ENCODE measurements at places on chromosomes 2 and 18.

DNA sequence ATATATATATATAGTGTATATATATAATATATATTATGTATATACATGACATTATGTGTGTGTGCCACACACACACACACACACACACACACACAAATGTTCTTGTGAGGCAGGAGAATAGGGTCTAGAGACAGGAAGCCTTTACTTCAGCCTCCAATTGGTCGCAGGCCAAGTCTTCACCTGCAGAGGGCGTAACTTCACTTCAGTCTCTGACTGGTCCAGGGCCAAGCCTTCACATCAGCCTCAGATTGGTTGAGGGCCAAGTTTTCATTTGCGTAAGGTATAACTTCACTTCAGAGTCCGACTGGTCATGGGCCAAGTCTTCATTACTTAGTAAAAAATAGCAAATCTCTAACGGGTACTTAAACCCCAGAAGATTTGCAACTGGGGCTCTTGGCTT lies 13.2 kb upstream of the SS18 start:
- no peak for DNase-seq

- DNase-seq = no peak
These were observed 67.8 kb downstream of the ASB1 start for GRCh38 chr2:238494573-238494961.

DNA sequence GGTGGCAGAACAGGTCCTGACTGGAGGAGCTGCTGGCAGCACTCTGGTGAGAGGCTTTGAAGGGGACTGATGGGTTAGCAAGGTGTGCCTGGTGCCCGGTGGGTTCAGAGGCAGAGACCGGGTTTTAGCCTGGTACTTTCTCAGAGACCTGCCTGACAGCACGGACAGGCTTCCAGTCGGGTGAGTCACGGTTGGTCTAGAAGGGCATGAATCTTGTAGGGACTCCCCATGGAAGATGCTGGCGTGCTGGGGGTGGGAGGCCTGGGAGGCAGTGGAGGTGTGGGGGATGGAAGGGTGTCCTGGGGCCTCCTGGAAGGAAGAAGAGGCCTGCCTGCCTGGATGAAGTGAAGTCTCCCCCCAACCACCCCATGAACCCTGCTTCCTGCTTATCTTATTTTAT lies 52.6 kb downstream of the ACKR3 start:
- no peak for DNase-seq

- DNase-seq = no peak
These were observed 182.5 kb downstream of the TMX3 start for GRCh38 chr18:68532328-68532885.

GRCh38 chr2:101790416-101790815 lies 92.9 kb downstream of the MAP4K4 start:
- no peak for DNase-seq

DNA sequence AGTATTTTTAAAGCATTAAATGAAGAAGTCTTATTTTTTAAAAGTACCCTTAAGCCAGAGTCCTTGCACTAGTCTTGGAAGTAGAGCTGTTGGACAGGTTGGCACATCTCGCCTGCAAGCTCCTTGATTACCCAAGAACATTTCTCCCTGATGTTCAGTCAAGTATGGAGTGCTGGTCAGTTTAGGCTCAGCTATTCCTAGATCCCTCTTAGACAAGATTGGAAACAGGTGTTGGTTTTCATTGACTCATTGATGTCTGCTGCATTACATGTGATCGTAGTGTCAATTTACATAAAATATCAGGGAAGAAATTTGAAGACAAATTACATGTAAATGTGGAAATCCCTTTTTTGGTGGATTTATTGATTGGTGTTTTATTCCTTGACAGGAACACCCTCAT lies 170.4 kb downstream of the ZNF407 start:
- no peak for DNase-seq

DNA sequence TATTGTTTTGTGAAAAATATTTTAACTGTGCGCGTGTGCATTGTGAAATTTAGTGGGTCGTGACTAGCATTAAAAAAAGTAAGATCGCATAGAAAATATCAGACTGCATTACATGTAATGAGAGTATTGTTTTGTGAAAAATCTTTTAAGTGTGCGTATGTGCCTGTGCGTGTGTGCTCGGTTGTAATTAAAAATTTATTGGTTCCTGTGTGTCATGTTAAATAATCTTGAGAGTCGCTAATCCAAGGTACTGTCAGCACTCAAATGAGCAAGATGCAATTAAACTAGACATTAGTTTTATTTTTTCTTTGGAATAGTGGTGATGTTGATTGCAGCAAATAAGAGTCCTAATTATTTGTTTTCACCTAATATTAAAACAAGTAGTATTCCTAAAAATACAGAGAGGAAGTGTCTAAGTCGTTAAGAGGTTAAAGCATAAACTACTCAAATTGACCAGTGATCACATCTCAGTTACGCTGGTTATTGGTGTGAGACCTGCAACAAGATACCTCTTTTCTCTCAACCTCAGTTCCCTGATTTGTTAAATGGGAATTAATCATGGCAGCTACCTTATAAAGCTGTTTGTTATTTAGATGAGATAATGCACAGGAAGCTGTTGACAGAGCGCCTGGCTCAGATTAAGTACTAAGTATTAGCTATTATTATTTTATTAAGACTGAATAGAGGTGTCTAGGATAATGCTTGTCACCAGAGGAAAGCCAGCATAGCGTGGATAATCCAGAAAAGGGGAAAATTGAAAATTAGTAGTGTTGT lies 1.9 kb downstream of the ZDBF2 start:
- DNase-seq = no peak

DNA sequence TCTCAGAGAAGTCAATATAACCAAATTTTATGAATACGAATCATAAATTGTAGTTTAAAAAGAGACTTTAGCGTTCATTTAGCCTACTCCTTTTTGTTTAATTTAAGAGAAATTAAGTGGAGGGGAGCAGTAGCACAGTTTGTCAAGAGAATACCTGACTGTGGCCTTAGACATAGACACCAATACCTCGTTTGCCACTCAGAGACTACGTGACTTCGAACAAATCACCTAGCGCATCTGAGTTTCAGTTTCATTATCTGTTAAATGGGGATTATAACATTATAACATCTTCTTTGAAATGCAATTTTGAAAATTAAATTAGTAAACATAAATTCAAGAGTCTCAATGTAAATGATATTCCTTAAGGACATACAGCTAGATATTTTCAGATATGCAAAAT lies 581.5 kb upstream of the VRK2 start:
- DNase-seq = no peak

GRCh38 chr18:1438967-1439366 lies 534.3 kb downstream of the ADCYAP1 start:
- no peak for DNase-seq

DNA sequence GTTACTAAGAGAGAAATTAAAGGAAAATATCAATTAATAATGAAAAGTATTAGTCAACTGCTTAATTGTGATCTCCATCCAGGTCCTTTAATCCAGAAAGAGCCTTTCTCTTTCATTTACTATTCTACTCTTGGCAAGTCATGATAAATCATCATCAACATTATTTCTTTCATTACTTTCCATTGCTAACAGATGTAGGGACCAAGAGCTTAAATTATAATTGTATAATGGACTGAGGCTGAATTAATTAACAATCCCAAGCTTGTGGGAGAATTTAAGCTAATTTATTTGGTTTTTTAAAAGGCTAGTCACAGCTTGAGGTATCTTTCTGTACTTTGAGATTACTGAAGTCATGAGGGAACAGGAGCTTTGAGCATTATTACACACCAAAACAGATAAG lies 223.9 kb downstream of the ERBB4 start:
- DNase-seq = no peak

GRCh38 chr2:8555543-8555942 lies 126.3 kb upstream of the ID2 start:
- no peak for DNase-seq

DNA sequence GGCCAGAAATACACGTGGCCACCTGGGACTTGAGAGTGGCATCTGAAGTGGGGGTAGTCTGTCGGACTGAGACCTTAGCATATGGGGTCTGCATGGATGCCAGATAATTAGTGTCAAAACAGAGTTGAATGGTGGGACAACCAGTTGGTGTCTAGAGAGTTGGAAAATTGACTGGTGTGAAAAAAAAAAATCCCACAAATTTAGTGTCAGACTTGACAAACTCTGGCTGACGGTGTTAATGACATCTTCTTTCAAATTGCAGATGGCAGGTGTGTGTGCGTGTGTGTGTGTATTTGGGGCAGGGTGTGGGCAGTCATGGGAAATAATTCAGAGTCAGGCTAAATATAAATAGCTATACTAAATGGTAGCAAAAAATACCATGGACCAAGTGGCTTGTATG lies 365.4 kb upstream of the RGPD4 start:
- DNase-seq = no peak

DNA sequence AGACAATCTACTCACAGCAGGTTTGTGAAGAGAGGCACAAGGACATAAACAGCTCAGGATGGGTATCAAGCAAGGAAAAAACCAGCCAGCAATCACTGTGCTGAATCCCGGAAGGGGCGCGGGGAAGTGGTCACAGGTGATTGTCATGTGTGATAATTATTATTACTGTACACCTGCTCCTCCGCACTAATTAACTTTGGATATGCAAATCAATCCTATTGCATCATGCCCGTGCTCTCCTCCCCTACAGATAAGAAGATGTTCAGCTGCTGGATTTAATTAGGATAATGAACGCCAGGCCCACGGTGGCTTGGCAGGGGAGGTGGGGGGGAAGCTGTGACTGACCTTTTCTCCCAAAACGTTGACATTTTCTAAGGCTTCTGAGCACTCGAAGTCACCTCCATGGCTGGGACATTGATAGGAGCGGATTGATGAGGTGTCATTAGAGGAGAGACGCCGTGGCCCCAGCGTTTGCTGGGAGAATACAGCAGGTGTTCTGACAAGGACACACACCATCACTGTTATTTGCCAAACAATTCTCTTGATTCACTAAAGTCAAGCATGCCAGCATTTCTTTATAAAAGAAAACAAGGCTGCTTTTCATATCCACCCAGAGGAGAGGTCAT lies 160.3 kb upstream of the VRK2 start:
- DNase-seq = no peak

DNA sequence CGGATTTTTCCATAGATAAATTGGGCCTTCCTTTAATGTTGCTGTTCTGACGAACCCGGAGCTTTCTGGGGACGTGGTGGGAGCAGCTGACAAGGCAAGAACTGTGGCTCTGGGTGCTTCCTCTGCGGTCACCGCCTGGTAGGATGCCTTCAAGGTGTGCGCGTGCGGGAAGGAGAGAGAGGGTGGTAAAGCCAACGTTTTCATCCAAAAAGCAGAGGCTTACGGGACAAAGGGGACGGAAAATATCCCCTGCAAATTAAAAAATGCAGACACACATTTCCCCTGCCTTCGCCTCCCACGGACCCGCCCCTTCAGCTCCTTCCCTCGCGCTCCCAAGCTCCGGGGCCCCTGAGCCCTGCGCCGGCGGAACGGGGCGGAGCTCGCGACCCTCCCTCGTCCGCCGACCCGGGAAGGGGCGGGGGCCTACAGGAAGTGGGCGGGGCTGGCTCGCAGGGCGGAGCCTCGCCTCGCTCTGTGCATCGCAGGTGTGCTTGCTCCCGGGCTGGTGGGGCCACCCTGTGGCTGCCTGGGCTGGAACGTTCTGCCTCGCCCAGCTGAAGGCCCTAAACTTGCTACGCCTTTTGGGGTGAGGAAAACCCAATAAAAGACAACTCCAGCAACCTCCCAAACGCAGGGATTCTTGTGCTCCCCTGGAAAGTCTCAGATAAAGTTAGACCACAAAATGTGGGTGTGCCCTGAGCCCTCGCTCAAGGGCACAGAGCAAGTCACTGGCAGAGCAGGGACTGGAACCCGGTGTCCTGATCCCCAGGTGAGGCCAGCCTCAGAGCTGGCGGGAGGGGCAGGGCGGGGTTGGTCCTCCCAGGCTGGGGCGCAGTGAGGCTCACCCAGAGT lies 25.4 kb upstream of the SLC66A3 start:
- no peak for DNase-seq

- DNase-seq = no peak
These were observed 174.2 kb downstream of the MIB1 start for GRCh38 chr18:21914739-21915319.

GRCh38 chr2:127401757-127402695 lies 14.3 kb upstream of the MAP3K2 start:
- DNase-seq = no peak

DNA sequence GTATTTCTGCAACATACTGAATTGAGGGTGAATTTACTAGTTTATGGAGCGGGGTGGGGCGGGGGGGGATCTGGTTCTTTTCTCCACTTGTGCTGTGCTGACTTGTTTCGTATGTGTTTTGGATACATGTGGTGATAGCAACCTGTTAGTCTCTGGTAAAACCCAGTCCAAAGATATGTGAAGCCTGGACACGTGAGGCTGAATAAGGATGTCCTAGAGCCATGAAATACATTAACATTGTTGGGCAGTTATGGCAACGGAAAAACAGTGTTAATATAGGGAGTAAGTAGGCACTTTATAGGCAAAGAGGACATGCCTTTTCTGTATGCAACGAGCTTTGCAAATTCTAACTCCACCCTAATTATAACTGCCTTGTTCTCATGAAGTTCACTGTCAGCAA lies 42.1 kb upstream of the NEMP2 start:
- no peak for DNase-seq

- DNase-seq = no peak
These were observed 125.4 kb downstream of the CELF4 start for GRCh38 chr18:37440206-37440605.

DNA sequence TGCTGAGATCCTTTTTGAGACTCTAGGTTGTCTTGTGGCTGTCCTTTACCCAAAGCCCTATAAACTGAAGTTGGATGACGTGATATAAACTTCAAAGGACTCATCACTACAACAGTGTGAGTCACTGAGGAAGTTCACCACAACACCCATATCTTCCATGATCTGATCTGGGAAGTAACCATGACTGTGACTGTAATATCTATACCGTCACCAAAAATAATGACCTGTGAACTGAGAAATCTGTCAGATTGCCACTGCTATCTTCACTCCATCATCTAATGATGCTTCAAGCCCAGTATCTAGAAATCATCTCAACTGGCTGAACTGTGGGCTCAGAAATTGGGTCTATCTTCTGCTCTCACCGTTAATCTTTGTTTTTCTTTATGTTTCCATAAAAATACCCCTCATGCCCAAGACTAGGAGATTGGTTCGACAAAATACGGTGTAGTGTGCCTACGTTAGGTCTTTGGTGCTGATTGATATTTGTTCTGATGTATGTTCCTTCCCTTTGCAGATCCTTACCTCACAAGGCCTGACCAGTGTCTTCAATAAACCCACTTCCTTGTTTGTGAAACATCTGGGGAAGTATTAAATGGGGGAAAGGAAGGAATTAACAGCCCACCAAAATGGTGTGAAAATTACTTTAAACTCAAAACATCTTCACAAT lies 78.2 kb downstream of the MYL12B start:
- no peak for DNase-seq

DNA sequence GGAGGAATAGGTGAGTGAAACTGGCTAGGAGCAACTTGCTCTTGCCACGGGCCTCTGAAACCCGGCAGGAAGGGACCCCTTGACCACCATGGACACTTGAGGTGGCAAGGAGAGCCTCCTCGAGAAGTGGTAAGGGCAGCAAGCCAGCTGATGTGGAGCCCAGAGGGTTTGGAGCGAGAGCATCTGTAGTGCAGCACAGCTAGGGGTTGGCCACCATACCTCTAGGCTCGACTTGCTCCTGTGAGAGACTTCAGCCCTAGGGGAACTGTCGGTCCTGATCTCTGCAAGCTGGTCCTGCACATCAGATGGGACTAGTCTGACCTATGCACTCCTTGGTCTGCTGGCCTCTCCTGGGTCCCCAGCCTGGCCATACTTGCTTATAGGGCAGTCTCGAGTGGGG lies 158.4 kb downstream of the CCDC178 start:
- DNase-seq = no peak
